ENCODE measurements at places on chromosomes 7 and 10. TPM values are rescaled to one million over a fixed set of nuclear protein-coding genes. Genes with fewer than 3 reads are reported as not detected.
A peak's percentile ranks its signal among the peaks of the same experiment; 100 is the strongest.

Gene RAB19
- total RNA-seq = not detected

DNA sequence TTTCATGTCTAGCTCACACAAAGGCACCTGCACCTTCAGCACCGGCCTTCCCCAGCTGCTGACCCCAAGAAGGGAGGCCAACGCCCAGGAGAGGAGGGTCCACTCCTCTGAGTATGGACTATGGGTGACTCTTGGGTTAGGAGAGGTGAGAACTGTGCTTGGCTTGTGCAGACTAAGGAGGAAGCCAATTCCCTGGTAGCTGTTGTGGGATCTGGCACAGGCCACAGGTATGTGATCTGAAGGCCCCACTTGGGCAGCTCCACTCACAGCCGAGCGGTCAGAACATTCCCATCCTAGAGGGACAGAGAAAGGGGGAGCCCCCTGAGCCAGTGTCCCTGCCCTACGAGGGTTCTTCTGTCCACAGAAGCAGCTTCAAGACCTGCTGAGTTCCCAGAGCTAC lies 52.8 kb upstream of the FIGNL1 start:
- H3K27ac ChIP-seq = peak overlapping the region; percentile 75
- DNase-seq = no peak
- H3K4me1 ChIP-seq = peaks cover 23% of the 10 kb centered on the region
- no peak overlapping the region for H3K4me3 ChIP-seq
- H3K36me3 ChIP-seq = no peaks in the 10 kb centered on the region

DNA sequence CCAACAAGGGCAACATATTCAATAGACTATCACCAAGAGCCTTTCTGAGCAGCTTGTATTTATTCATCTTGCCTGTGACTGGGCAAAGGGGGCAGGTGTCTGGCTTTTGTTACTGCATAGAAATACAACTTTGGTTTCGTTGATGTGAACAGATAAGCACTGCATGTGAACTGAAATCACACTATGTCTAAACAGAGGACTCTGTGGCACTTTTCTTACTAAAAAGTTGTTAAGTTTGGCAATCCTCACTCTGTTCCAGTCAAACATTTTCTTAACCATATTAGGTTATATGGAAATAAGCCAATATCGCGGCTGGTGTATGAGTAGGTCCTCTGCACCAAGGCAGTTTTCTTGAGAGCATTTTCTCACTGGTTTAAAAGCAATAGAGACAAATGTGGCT lies 48.5 kb downstream of the CALD1 start:
- no peak for DNase-seq
- no peaks in the 10 kb centered on the region for H3K27me3 ChIP-seq
- no peak overlapping the region for H3K4me3 ChIP-seq
- peaks cover 97% of the 10 kb centered on the region for H3K4me1 ChIP-seq
- no peaks in the 10 kb centered on the region for H3K36me3 ChIP-seq
- H3K27ac ChIP-seq = peak overlapping the region; percentile 82

Gene CALCR
- not detected for total RNA-seq

Gene GPRIN2
- not detected for total RNA-seq

Gene PILRA
- 3.3 TPM for total RNA-seq

DNA sequence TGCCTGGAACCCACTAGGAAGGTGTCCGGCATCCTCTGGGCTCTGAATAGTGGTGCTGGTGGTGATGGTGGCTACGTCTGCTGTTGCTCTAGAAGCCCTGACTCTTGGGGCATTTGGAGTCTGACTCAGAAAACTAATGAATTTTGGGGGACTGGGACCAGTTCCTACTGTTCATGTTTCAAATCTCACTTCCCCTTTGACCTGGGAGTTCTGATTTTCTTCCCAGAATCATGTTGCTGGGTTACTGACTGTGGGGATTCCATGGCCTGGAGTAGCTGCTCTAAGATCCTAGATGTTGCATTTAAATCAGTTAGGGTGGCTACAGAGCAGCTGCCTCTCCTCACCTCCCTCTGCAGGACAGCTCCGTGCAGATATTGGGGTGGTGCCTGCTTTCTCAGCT lies 3.2 kb downstream of the TSPAN33 start:
- no peak overlapping the region for H3K27ac ChIP-seq
- H3K4me1 ChIP-seq = peaks cover 25% of the 10 kb centered on the region
- DNase-seq = no peak
- no peak overlapping the region for H3K4me3 ChIP-seq
- no peaks in the 10 kb centered on the region for H3K36me3 ChIP-seq

GRCh38 chr7:142889816-142890215 lies 4.3 kb upstream of the TRPV6 start:
- no peak overlapping the region for H3K27ac ChIP-seq
- no peaks in the 10 kb centered on the region for H3K4me1 ChIP-seq
- H3K27me3 ChIP-seq = peaks cover 58% of the 10 kb centered on the region
- H3K4me3 ChIP-seq = no peak overlapping the region

DNA sequence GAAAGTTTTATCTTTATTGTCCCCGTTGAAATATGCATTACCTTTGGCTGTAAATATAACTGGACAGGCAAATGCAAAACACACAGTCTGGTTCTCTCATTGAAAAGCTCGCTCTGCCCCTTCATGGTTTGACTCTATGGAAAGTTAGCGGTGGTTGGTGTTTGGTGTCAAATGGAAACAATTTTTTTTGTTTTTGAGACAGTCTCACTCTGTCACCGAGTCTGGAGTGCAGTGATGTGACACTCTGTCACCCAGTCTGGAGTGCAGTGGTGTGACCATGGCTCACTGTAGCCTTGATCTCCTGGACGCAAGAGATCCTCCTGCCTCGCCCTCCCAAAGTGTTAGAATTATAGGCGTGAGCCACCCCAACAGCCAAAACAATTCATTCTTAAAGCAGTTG lies 149.7 kb downstream of the LRRC4 start:
- H3K4me3 ChIP-seq = no peak overlapping the region
- no peak overlapping the region for H3K27ac ChIP-seq
- peaks cover 34% of the 10 kb centered on the region for H3K4me1 ChIP-seq

DNA sequence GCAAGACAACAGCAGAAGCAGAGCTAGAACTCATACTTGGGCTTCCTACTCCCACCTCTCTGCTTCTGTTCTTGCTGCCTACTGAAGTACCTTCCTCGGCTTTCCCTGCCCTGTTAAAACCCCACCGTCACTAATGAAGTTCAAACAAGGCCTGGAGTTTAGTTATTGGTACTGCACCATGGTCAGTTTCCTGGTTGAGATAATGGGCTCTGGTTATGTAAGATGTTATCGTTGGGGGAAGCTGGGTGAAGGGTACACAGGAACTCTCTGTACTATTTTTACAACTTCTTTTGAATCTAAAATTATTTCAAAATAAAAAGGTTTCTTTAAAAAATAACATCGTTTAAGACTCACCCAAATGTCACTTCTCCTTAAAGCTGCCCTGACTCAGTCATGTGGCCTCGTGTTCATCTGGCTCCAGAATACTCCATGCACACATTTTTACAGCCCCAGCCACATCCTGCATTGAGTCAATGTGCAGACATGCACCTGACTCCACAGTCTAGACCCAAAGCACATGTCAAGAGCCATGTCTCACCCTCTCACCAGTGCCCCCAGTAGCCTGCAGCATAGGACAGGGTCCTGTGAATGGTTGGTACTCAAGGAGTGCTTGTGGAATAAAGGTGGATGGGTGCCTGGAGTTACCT lies 36.9 kb upstream of the AQP1 start:
- DNase-seq = no peak
- no peak overlapping the region for H3K27ac ChIP-seq
- no peak overlapping the region for H3K4me3 ChIP-seq
- peaks cover 21% of the 10 kb centered on the region for H3K36me3 ChIP-seq
